Gastrocnemius medialis (tissue), 4 donors: ENCODE measurements at places on chromosomes 6 and 20. TPM values are rescaled to one million over a fixed set of nuclear protein-coding genes. Genes with fewer than 3 reads are reported as not detected.
A peak's percentile ranks its signal among the peaks of the same experiment; 100 is the strongest.

DNA sequence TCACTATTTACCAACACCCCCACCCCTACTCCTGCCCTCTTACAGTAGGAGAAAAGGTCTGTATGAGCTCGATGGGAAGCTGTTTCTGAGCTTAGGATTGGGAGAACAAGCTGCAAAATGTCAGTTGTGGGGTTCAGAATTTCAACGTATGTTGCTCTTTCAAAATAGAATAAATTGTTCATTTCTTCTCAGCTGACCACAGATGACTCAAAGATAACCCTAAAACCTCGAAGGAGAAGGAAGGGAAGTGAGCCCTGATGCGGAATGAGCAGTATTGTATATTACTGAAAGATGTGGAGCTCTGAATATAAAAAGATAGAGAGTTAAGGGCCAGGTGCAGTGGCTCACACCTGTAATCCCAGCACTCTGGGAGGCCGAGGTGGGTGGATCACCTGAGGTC lies 35.9 kb upstream of the MYLIP start:
- no peak overlapping the region for H3K27ac ChIP-seq
- H3K27me3 ChIP-seq, result no peaks in the 10 kb centered on the region
- no peaks in the 10 kb centered on the region for H3K36me3 ChIP-seq

DNA sequence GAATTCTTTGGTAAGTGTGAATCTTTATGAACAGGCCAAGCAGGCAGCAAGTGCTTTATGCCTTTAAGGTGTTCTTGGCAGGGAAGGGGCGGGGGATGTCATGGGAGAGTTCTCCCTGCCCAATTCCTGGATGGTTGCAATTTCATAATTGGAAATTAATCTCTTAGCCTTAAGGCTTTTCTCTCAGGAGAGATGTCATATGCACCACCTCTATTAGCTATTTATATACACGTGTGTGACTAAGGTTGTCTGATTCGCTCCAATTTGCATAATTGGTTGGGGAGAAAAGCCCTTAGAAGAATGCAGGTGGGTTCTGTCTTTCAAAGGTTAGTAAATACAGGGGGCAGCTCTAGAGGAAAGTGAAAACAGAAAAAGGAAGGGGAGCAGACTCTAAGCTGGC lies 5.2 kb upstream of the ENPP5 start:
- no peak overlapping the region for H3K27ac ChIP-seq
- peaks cover 30% of the 10 kb centered on the region for H3K4me1 ChIP-seq
- H3K36me3 ChIP-seq, result no peaks in the 10 kb centered on the region

DNA sequence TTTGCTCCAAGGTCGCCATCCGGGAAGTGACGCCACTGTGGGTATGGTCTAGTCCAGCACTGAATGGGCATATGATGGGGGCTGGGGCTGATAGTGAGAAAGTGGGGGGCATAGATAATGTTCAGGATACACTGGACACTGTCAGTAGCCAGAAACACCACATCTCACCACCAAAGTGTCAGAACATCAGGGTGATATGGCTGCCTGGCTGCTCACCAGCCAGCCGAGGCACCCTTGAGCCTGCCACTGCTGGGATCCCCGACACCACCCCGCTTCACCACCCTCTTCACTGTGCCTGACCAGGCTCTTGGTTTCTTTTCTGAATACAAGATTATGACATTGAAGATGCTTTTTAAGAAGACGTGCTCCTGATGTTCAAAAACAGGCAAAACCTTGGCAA lies 46.9 kb downstream of the SIRPA start:
- H3K36me3 ChIP-seq, result no peaks in the 10 kb centered on the region
- no peak overlapping the region for H3K4me3 ChIP-seq
- no peaks in the 10 kb centered on the region for H3K27me3 ChIP-seq

GRCh38 chr20:3993109-3993508 lies 22.2 kb downstream of the RNF24 start:
- H3K4me1 ChIP-seq, result no peaks in the 10 kb centered on the region
- DNase-seq, result no peak
- no peak overlapping the region for H3K4me3 ChIP-seq
- no peaks in the 10 kb centered on the region for H3K27me3 ChIP-seq
- no peaks in the 10 kb centered on the region for H3K36me3 ChIP-seq

The ATP6V1G2 gene
- 0.51 TPM for total RNA-seq

- no peak for DNase-seq
- H3K4me1 ChIP-seq, result peaks cover 65% of the 10 kb centered on the region
- H3K27ac ChIP-seq, result peak overlapping the region; percentile 95
- no peaks in the 10 kb centered on the region for H3K36me3 ChIP-seq
Measured at GRCh38 chr20:25054995-25055629, 2.8 kb downstream of the ACSS1 start.

DNA sequence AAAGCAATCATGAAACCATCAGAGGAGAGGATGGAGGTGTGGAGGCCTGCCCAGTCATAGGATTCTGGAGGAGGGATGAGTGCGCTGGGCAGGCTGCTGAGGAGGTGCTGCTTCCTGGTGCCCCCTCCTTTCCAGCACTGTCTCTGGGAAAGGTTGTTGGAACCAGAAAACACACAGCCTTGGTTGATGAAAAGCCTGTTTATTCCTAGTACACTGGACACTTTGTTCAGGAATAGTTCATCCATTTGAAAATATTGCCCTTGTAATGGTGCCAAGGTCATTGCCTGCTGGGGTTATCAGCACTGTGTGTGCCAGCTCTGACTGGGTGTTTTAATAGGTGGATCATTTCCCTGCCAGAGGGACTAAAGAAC lies 83.7 kb upstream of the ARMC2 start:
- peaks cover 6% of the 10 kb centered on the region for H3K4me1 ChIP-seq
- H3K36me3 ChIP-seq, result no peaks in the 10 kb centered on the region
- H3K27me3 ChIP-seq, result no peaks in the 10 kb centered on the region
- no peak overlapping the region for H3K4me3 ChIP-seq
- DNase-seq, result no peak

DNA sequence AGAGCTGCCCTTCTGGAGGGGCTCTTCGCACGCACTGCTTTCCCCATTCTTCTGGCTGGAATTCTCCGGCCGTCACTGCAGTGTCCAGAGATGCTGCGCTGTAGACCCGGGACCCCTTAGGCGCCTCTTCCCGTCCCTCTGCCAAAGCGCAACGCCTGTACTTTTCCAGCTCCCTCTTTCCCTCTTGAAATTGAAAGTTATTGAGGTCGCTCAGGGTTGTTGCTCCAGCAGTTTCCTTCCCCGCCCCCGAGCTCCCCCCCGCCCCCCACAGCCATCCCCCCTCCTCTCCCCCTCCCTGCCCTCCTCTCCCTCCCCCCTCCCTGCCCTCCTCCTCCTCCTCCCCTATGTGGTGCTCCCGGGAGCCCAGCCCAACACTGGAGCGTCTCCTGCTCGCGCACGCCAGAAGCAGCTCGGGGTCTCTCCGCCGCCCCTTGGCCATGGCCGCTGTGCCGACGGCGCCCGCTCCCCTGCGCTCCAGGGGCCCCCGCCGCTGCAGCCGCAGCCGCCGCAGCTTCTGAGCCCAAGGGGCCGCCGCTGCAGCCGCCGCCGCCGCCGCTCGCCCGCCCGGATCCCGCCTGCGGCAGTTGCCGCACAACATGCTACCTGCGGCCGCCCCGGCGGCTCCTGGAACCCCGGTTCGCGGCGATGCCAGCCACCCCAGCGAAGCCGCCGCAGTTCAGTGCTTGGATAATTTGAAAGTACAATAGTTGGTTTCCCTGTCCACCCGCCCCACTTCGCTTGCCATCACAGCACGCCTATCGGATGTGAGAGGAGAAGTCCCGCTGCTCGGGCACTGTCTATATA lies at the start of gene RSPO3:
Gene RSPO3, plus strand, starts transcription at position 374 of the 804 bp plus-strand sequence. CDS start 522 bp downstream, outside the sequence.
- no peaks in the 10 kb centered on the region for H3K36me3 ChIP-seq
- peaks cover 48% of the 10 kb centered on the region for H3K4me1 ChIP-seq
- peak; percentile 25 for DNase-seq
- H3K27ac ChIP-seq, result peak within 1 kb of the TSS; percentile 94
- no peaks in the 10 kb centered on the region for H3K27me3 ChIP-seq

DNA sequence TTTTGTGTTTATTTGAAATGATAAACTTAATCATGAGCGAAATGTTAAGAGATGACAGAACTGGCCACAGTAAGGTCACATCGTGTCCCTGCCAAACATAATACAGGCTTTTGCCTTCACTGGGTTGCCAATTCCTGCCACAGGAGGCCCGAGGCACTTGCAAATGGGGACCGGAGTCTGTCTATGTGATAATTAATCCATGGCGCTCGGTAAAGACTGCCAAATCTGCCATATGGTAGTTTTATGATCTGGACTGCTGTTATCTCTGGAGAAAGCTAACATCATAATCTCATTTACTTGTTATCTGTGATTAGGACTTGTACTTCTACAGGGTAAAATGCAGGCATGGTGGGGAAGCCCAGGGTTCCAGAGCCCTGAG lies 170.5 kb upstream of the TSHZ2 start:
- no peaks in the 10 kb centered on the region for H3K27me3 ChIP-seq
- no peaks in the 10 kb centered on the region for H3K36me3 ChIP-seq
- no peak overlapping the region for H3K27ac ChIP-seq

- DNase-seq, result no peak
- H3K36me3 ChIP-seq, result peaks cover 4% of the 10 kb centered on the region
- H3K27me3 ChIP-seq, result no peaks in the 10 kb centered on the region
- H3K4me1 ChIP-seq, result peaks cover 23% of the 10 kb centered on the region
- H3K27ac ChIP-seq, result no peak overlapping the region
Measured at GRCh38 chr6:44263354-44264100, 1.8 kb downstream of the NFKBIE start.

GRCh38 chr6:161031721-161032495 lies 40.3 kb downstream of the MAP3K4 start:
- H3K4me1 ChIP-seq, result peaks cover 19% of the 10 kb centered on the region
- no peaks in the 10 kb centered on the region for H3K36me3 ChIP-seq
- no peak overlapping the region for H3K4me3 ChIP-seq
- no peaks in the 10 kb centered on the region for H3K27me3 ChIP-seq
- no peak for DNase-seq
- H3K27ac ChIP-seq, result no peak overlapping the region

DNA sequence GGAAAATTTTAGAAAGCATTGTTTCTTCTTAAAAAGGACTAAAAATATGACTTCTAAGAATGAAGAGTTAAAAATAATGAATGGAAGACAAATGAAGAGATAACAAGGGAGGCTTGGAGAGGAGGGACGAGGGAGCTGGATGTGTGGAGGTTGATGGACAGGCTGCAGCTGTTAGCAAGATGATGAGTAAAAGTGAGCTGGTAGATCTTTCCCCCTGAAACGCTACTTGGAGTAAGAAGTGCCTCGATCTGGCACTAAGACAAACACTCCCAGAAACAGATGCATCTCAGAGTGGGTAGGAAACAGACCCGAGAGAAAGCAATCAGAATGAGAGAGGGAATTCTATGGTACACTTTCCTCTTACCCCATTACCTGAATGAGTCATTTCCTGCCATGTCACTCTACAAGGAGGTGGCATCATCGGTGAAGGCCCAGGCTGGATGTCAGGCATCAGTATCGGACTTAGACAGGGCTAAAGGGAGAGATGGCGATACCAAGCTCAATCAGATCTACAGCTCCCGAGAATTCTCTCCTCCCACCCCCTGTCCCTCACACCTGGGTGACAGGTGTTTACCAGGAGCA lies 154.1 kb upstream of the BMP2 start:
- H3K27me3 ChIP-seq, result no peaks in the 10 kb centered on the region
- H3K4me3 ChIP-seq, result no peak overlapping the region
- H3K4me1 ChIP-seq, result no peaks in the 10 kb centered on the region
- no peaks in the 10 kb centered on the region for H3K36me3 ChIP-seq

The ADA gene
- 3.0 TPM for total RNA-seq

The KIAA1755 gene
- total RNA-seq, result not detected

The FRK gene
- 4.8 TPM for total RNA-seq

The ASIP gene
- not detected for total RNA-seq

The LY6G5C gene
- total RNA-seq, result 3.2 TPM

The KIFC1 gene
- total RNA-seq, result not detected

DNA sequence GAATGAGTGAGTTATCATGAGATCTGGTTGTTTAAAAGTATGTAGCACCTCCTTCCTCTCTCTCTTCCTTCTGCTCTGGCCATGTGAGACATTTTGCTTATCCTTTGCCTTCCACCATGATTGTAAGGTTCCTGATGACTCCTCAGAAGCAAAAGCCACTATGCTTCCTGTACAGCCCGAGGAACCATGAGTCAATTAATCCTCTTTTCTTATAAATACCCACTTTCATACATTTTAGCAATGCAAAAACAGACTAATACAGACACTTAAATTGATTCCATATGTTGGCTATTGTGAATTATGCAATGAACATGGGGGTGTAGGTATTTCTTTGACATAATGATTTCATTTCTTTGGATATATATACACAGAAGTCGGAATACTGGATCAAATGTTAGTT lies 792.8 kb upstream of the EYS start:
- no peaks in the 10 kb centered on the region for H3K36me3 ChIP-seq
- no peak for DNase-seq
- no peak overlapping the region for H3K4me3 ChIP-seq
- no peaks in the 10 kb centered on the region for H3K4me1 ChIP-seq
- no peaks in the 10 kb centered on the region for H3K27me3 ChIP-seq

The GATA5 gene
- not detected for total RNA-seq
